Left kidney (tissue), 8 donors: ENCODE measurements at places on chromosomes 16 and 17.

DNA sequence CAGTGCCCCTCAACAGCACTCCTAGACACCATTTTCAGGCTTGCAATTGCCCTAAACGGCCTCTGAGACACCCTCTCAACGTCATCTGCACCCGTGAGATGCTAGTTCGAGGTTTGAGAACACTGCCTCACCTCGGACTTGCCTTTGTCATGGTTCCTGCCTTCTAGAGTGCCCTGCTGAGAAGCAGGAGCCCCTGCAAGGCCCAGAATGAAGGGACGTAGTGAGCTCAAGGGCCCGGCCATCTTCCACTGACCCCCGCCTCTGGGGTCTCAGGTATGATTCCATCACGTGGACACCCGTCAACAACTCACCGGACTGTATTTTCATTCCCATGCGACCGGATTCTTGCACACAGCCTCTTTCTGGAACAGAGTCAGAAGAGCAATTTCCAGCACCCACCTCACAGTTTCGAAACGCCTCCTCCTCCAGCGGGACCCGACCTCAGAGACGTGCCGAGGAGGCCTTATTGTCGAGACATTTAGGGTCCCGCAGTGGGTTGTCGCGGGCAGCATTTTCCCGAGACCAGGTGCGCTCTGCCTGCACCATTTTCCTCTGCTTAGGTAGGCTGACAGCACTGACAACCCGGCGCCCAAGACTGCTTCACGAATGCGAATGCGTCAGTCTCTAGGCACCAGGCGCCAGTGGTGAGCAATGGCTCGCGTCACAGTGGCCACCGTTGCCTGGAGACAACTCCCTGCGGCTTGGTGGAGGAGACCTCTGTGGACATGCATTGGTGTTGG, 999.9 kb downstream of the KCNJ18 start:
- DNase-seq, result no peak

DNA sequence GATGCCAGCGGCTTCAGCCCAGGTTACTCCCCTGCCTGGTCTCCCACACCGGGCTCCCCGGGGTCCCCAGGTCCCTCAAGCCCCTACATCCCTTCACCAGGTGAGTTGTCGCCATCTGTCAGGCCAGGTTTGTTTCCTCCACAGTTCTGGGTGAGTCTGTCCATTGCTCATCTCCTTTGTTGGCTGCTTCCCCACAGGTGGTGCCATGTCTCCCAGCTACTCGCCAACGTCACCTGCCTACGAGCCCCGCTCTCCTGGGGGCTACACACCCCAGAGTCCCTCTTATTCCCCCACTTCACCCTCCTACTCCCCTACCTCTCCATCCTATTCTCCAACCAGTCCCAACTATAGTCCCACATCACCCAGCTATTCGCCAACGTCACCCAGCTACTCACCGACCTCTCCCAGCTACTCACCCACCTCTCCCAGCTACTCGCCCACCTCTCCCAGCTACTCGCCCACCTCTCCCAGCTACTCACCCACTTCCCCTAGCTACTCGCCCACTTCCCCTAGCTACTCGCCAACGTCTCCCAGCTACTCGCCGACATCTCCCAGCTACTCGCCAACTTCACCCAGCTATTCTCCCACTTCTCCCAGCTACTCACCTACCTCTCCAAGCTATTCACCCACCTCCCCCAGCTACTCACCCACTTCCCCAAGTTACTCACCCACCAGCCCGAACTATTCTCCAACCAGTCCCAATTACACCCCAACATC, 28.8 kb downstream of the POLR2A start:
- no peak for DNase-seq

- no peak for DNase-seq
Measured at GRCh38 chr17:67079491-67079890, 35.1 kb downstream of the CACNG1 start.

DNA sequence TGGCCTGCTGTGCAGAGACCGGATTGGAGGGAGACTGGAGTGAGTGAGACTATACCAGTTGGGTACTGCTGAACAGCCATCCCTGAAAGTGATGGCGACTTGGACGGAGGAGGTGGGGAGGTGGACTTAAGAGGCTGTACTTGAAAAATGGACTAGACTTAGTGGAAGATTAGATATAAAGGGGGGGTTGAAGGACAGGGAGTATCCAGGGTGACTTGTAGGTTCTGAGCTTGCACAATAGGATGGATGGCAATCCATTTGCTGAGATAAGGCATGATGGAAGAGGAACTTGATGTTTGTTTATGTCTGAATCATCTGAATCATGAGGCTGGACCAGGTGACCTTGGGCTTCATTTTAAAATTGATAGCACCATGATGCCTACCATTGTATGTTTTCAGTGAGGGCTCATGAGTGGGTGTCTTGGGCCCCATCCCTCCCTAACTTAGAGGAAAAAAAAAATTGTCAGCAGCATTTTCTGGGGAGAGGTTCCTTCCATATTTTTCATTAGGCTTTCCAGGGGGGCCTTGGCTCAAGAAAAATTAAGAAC, 41.2 kb downstream of the PRKCA start:
- no peak for DNase-seq

DNA sequence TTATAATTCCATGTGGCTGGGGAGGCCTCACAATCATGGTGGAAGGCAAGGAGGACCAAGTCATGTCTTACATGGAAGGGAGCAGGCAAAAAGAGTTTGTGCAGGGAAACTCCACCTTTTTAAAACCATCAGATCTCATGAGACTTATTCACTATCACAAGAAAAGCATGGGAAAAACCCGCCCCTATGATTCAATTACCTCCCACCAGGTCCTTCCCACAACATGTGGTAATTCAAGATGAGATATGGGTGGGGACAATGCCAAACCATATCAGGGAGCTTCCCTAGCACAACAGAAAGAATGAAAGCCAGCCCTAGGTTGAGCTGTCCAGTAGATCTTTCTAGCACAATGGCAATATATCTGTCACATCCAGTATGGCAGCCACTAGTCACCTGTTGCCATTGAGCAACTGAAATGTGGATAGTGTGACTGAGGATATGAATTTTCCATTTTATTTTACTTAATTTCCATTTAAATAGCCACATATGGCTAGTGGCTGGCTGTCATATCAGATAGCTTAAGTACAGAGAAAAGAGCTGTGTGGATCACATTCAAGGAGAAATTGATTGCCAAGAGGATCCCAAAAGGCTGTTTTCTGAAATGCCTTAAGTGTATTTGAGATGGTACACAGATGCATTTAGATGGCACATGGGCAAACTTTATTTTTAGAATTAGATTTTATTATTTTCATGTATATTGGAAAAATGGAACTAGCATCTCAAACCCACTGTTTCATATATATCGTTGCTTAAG, 273.0 kb downstream of the GRIN2A start:
- no peak for DNase-seq

GRCh38 chr17:74840989-74841666, 18.6 kb downstream of the GRIN2C start:
- no peak for DNase-seq
